ENCODE measurements at places on chromosomes 5 and 9. TPM values are rescaled to one million over a fixed set of nuclear protein-coding genes. Genes with fewer than 3 reads are reported as not detected.

- no peak for DNase-seq
Observed at GRCh38 chr9:107674721-107675277, 185.2 kb upstream of the KLF4 start.

DNA sequence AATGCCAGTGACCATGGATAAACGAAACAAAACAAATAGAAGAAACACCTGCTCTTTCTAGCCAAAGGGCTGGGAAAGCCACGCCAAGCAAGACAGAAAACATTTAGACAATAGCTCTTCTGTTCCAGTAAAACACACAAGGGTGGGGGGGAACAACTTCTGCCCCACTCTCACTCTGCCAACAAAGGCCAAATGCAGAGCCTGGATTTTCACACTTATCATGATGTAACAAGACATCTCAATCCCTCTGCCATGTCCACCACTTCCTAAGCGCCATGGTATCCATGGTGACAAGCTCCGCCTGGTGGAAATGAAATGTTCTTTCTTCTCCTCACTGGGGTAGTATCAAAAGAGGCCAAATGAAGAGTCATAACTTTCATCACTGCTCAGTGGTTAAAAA lies 60.6 kb downstream of the DRD1 start:
- DNase-seq = no peak

DNA sequence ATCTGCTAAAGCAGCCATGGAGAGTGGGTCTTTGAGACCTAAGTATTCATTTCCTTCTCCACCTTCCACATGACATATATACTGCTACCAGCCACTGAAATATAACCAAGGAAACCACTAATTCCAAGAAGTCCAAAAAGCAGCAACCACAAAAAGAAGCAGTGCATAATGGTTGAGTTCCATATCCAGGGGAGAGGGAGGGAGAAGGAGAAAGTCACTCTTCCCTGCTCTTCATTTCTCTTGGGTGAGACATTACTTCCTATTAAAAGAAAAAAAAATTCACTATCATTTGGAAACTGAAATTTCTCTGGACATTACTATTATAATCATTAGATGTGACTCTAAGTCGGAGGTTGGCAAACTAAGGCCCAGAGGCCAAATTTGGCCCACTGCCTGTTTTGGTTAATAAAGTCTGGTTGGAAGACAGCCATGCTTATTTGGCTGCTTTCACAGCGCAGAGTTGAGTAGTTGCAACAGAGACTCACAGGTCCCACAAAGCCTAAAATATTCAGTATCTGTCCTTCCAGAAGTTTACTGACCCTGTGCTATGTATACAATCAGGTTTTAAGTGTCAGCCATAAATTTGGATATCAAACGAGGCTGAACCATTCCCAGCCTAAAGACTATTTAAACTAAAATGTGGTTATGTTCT lies 168.6 kb downstream of the MPDZ start:
- no peak for DNase-seq

- no peak for DNase-seq
Observed at GRCh38 chr5:87829217-87829551, 416.5 kb upstream of the CCNH start.

MGAT1 gene
- polyA plus RNA-seq = 86.1 TPM

GRCh38 chr5:172048539-172049101 lies 42.2 kb upstream of the FBXW11 start:
- DNase-seq = no peak

DNA sequence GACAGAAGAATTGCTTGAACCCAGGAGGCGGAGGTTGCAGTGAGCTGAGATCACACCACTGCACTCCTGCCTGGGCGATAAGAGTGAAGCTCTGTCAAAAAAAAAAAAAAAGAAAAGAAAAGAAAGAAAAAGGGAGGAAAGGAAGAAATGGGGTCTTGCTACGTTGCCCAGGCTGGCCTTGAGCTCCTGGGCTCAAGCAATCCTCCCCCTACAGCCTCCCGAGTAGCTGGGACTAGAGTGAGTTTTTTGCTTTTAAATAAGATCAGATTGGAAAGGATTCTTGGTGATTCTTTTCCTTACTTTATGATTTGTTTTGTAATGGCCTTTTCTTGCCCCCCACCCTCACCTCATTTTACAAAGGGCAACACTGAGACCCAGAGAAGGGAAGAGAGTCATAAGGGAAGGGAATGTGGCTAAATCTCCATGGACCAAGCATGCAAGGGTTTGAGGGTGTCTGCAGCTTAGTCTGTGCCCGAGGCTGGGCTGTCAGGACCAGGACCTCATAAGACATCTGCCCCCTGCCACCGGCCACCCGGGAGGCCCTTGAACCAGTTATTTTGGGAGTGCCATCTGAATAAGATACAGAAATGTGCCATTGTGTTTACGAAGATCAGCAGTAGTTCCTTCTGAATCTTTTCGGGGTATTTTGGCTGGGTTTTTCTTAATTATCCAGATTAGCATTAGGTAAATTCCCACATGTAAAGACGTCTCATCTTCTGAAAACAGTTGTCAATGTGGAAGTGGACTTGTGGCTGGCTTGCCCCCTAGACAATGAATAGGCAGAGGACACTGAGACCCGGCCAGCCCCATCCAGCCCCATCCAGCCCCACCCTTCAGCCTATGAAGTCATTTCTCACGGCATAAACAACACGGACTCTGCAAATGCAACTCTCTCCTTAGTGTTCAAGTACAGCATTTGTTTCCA lies 44.5 kb upstream of the GRHPR start:
- no peak for DNase-seq

GRCh38 chr5:157890836-157891597 lies 32.1 kb upstream of the CLINT1 start:
- no peak for DNase-seq

ISL1 gene
- polyA plus RNA-seq = 0.06 TPM

Data from left lung (tissue), 14 donors.